ENCODE measurements at places on chromosomes 12 and 14.

DNA sequence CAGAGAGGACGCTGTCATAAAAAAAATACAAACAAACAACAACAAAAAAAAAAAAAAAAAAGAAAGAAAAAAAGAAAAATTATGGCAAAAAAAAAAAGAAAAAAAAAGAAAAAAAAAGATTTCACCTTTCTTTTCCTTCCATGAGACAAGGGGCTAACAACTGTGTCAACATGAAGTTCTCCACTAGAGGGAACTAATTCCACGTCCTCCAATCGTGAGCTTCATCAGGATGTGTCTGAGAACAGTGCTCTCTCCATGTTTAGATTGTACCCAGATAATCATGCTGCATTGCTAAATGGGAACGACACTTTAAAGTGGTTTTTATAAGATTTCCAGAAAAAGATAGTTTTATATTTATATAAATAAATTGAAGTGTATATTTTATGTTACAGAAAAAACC lies 96.2 kb upstream of the PTPRB start:
- no peaks in the 10 kb centered on the region for H3K27me3 ChIP-seq
- no peak overlapping the region for H3K27ac ChIP-seq
- no peaks in the 10 kb centered on the region for H3K4me1 ChIP-seq
- no peak overlapping the region for H3K4me3 ChIP-seq

GRCh38 chr12:944211-944610 lies 5.3 kb downstream of the RAD52 start:
- no peak overlapping the region for H3K4me3 ChIP-seq
- H3K27me3 ChIP-seq: no peaks in the 10 kb centered on the region
- no peaks in the 10 kb centered on the region for H3K4me1 ChIP-seq
- H3K36me3 ChIP-seq: peaks cover 2% of the 10 kb centered on the region

- no peak for DNase-seq
- H3K4me1 ChIP-seq: no peaks in the 10 kb centered on the region
- no peaks in the 10 kb centered on the region for H3K27me3 ChIP-seq
- no peaks in the 10 kb centered on the region for H3K36me3 ChIP-seq
These were observed 17.5 kb downstream of the PNMA1 start for GRCh38 chr14:73696466-73697400.

GRCh38 chr12:101552277-101552676 lies 42.5 kb upstream of the MYBPC1 start:
- no peak overlapping the region for H3K27ac ChIP-seq
- H3K36me3 ChIP-seq: no peaks in the 10 kb centered on the region
- no peak for DNase-seq
- H3K4me1 ChIP-seq: no peaks in the 10 kb centered on the region

DNA sequence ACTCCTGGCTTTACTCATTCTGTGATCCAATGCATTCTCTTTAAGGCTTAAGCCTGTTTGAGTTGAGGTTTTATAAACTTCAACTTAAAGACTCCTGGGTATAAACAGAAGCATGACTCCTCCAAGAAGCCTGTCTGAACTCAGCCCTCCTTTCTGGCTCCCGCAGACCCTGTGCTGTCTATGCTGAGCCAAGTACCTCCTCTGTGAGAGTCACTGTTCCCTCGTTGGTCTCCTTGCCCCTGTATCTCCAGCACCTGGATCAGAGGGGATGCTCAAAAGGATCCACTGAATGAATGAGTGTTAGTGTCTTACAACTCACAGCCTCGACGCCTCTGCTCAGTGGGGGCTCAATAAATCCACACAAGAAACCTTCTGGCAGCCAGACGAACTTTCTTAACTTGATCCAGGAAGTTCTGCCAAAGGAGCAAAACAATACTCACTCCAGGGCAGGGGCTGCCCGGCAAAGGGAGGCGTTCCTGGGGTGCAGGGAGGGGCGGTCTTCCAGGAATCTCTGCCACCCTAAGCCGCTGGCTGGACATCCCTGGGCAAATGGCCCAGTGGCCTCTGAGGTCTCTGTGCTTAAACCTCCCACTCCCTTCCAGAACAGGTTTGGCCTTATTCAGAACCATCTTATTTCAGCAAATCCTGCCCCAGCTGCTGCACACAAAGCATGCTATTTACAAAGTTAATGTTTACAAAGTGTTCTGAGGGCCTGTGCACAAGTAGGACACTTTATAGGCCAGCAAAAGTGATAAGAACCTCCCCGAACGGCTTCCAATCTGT lies 32.9 kb downstream of the MAP1LC3B2 start:
- peaks cover 7% of the 10 kb centered on the region for H3K4me1 ChIP-seq
- peak; percentile 43 for DNase-seq
- no peaks in the 10 kb centered on the region for H3K27me3 ChIP-seq
- no peaks in the 10 kb centered on the region for H3K36me3 ChIP-seq
- H3K27ac ChIP-seq: peak overlapping the region; percentile 66

- no peak overlapping the region for H3K4me3 ChIP-seq
- H3K36me3 ChIP-seq: no peaks in the 10 kb centered on the region
- peak; percentile 15 for DNase-seq
- no peaks in the 10 kb centered on the region for H3K4me1 ChIP-seq
- H3K27ac ChIP-seq: no peak overlapping the region
These were observed 106.7 kb upstream of the PPM1H start for GRCh38 chr12:63041601-63042000.

DNA sequence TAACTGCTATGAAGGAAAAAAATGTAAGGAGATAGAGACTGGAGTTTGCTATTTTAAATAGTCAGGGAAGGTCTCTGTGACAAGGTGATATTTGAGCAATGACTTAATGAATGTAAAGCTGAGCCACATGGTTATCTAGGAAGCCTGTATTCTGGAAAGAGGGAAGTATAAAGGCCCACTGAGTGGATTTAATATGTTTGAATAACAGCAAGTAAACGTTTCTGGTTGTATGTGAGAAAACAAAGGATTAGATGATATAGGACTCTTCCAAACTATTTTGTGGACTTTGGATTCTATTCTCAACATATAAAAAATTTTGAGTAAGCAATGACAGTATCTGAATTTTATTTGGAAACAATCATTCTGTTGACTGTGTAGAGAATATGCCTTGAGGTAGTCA lies 5.2 kb downstream of the LRRIQ1 start:
- no peak overlapping the region for H3K27ac ChIP-seq
- no peak overlapping the region for H3K4me3 ChIP-seq
- no peak for DNase-seq
- no peaks in the 10 kb centered on the region for H3K27me3 ChIP-seq
- H3K36me3 ChIP-seq: no peaks in the 10 kb centered on the region

DNA sequence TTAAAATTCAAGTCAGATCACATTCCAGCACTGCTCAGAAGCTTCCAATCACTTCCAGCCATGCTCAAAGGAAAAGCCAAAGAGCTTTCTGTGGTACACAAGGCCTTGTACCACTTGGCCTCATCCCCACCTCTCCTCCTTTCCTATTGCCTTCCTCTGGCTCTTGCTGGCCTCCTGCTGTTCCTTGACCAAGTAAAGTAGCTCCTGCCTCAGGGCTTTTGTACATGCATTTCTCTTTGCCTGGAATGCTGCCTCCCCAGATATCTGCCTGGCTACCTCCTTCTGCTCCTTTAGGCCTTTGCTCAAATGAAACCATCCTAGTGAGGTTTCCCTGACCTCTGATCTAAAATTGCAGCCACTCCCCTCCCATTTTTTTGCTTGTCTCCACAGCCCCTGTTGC lies 51.2 kb upstream of the TCL1B start:
- H3K27ac ChIP-seq: no peak overlapping the region
- DNase-seq: no peak
- no peaks in the 10 kb centered on the region for H3K4me1 ChIP-seq
- H3K4me3 ChIP-seq: no peak overlapping the region

GRCh38 chr12:100936661-100937060 lies 142.1 kb downstream of the ANO4 start:
- H3K27me3 ChIP-seq: no peaks in the 10 kb centered on the region
- no peak overlapping the region for H3K27ac ChIP-seq
- DNase-seq: no peak
- H3K4me3 ChIP-seq: no peak overlapping the region
- H3K36me3 ChIP-seq: no peaks in the 10 kb centered on the region

- H3K27me3 ChIP-seq: no peaks in the 10 kb centered on the region
- no peaks in the 10 kb centered on the region for H3K4me1 ChIP-seq
- H3K36me3 ChIP-seq: peaks cover 3% of the 10 kb centered on the region
- H3K27ac ChIP-seq: no peak overlapping the region
These were observed 10.3 kb upstream of the CD27 start for GRCh38 chr12:6434205-6435140.

DNA sequence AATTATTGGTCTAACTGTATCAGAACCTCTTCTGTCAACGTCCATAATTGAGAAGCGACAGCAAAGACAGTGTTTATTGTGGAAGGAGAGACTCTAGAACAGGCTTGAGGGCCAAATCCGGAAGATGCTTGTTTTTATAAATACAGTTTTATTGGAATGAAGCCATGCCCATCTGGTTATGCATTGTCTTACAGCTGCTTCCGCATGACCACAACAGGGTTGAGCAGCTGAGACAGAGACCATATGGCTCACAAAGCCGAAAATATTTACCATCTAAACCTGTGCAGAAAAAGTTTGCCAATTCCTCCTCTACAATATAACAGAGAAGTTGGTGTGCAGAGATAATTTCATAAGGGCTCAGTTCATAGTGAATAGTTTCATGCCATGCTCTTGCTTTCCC lies 24.5 kb downstream of the PRKAB1 start:
- H3K4me3 ChIP-seq: no peak overlapping the region
- H3K27me3 ChIP-seq: no peaks in the 10 kb centered on the region
- DNase-seq: no peak
- H3K36me3 ChIP-seq: no peaks in the 10 kb centered on the region

DNA sequence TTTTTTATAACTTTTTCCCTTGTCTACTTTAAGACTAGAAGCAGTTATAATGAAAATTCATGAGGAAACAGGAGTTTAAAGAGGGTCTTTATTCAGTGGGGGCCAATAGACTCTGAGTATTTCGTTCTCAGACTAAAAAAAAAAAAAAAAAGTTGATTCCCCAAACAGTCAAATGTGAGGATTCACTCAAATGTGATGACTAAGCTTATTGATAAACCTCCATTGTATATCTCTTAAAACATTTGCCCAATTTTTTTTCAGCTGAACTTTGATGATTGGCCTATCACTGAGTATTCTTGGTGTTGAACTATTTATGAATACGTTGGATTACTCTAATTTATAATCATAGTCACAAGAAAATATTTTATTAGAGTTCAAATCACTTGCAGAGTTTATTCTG lies 265.3 kb downstream of the ERC1 start:
- peaks cover 3% of the 10 kb centered on the region for H3K36me3 ChIP-seq
- no peak overlapping the region for H3K4me3 ChIP-seq
- H3K4me1 ChIP-seq: no peaks in the 10 kb centered on the region
- no peak for DNase-seq
- H3K27ac ChIP-seq: no peak overlapping the region

- no peak overlapping the region for H3K27ac ChIP-seq
- H3K36me3 ChIP-seq: peaks cover 51% of the 10 kb centered on the region
- H3K4me3 ChIP-seq: no peak overlapping the region
- no peaks in the 10 kb centered on the region for H3K27me3 ChIP-seq
- DNase-seq: no peak
These were observed 40.3 kb downstream of the ADGRD1 start for GRCh38 chr12:130993759-130994670.

- no peaks in the 10 kb centered on the region for H3K36me3 ChIP-seq
- H3K27me3 ChIP-seq: no peaks in the 10 kb centered on the region
- H3K4me3 ChIP-seq: no peak overlapping the region
- no peaks in the 10 kb centered on the region for H3K4me1 ChIP-seq
- peak; percentile 94 for DNase-seq
These were observed 24.3 kb upstream of the PLEK2 start for GRCh38 chr14:67436006-67436866.

DNA sequence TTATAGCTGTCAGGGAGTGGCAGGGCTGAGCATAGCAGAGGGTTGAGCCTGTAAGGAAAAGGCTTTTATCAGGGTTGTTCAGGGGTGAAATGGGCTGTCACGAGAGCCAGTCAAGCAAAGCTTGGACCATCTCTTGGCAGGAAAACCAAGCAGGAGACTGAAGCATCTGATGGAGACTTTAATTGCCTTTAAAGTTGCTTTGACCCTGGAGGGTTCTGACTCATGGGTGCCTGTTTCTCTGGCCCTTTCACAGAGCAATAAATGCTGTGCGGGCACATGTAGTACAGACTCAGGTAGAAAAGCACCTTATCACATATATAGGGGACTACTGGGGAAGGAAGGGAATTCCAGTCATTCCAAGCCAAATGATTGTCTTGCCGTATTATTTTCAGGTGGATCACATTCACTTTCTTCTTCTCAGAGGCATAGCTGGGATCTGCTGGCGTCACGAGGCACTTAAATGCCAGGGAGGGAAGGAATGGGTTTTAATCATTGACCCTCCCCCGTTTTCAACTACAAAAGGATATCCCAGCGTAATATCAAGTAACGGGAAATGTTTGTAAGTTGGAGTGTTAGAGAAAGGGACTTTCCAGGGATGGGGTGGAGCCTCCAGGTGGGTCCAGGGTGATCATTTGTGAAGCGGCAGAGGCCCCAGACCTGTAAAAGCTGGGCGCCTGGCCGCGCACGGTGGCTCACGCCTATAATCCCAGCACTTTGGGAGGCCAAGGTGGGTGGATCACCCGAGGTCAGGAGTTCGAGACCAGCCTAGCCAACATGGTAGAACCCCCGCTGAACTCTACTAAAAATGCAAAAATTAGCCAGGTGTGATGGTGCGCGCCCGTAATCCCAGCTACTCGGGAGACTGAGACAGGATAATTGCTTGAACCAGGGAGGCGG lies 34.9 kb downstream of the PLEKHD1 start:
- H3K4me3 ChIP-seq: no peak overlapping the region
- H3K27me3 ChIP-seq: no peaks in the 10 kb centered on the region
- H3K27ac ChIP-seq: no peak overlapping the region
- H3K36me3 ChIP-seq: no peaks in the 10 kb centered on the region

DNA sequence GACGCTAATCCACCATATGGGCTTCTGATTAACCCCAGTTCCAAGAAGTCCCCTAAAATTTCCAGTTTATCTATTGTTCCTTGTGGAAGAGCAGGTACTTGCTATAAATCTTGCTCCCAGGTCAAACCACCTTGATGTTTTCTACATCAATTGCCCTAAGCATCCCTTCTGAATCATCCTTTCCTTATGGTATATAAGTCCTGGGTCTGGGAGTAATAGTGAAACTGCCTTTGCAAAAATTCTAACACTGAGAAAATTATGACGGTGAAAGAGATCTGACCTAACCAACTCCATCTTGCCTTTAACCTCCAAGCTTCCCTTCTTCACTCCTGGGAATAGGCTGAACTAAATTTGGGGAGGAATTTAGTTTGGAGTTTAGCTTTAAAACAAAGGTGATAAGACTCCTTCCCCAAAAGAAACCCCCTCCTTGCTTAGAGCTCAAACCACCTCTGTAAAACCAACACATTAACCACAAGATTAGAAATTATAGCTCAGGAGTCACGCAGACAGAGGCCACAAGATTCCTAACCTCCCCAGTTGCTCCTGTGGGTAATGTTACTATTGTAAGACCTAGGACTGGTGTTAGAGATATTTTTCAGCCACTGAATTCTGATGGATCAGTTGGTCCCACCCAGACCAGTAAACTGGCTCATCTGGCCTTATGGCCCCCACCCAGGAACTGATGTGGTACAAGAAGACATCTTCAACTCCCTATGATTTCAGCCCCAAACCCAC lies 33.8 kb upstream of the DTX1 start:
- no peaks in the 10 kb centered on the region for H3K36me3 ChIP-seq
- no peak overlapping the region for H3K4me3 ChIP-seq
- no peaks in the 10 kb centered on the region for H3K27me3 ChIP-seq
- H3K27ac ChIP-seq: no peak overlapping the region

Measured in small intestine (tissue), 16 donors.